Lower lobe of right lung (tissue), 2 donors: ENCODE measurements at places on chromosomes 1 and 21.

GRCh38 chr1:163290025-163290640, 31.6 kb upstream of the NUF2 start:
- no peak for DNase-seq

- no peak for DNase-seq
These were observed 7.0 kb downstream of the TCEA3 start for GRCh38 chr1:23417570-23417969.

- DNase-seq, result no peak
These were observed 8.8 kb upstream of the SRP9 start for GRCh38 chr1:225768662-225769426.

DNA sequence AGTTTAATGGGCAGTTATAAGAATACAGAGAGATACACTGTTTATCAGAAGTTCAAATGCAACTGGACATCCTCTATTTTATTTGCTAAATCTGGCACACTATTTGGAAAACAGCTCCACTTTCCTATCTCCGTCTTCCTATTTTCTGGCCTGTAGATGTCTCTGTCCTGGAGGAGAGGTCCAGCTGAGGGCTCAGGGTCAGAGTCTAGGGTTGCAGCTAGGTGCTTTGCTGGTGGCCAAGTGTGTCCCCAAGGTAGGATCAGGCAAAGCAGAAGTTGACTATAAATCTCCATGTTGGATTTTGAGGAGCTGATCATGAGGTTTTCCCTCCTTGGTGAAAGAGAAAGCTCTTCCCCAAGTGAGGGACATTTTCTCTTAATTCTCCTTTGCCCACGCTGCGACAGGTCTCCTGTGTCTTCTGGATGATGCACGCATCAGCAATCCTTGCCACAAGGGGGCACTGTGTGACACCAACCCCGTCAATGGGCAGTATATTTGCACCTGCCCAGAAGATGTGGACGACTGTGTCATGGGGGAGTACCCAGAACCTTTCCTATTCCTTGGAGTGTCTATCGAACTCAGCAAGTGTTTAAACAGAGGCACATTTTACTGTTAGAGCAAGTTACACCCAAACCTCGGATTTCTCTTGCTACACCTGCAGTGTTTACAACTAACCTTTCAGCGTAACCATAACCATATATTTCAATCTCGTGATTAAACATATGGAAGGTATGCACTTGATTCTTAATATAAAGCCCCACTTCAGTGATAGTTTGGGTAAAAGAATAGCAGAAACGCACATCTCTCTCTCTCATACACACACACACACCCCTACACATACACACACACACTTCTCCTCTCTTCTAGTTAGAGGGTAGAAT, 10.2 kb downstream of the ADAM30 start:
- DNase-seq, result peak; percentile 59

- DNase-seq, result no peak
These were observed 29.5 kb downstream of the TGFB2 start for GRCh38 chr1:218374401-218375353.

- no peak for DNase-seq
These were observed 67.1 kb downstream of the MAN1C1 start for GRCh38 chr1:25683731-25684130.

DNA sequence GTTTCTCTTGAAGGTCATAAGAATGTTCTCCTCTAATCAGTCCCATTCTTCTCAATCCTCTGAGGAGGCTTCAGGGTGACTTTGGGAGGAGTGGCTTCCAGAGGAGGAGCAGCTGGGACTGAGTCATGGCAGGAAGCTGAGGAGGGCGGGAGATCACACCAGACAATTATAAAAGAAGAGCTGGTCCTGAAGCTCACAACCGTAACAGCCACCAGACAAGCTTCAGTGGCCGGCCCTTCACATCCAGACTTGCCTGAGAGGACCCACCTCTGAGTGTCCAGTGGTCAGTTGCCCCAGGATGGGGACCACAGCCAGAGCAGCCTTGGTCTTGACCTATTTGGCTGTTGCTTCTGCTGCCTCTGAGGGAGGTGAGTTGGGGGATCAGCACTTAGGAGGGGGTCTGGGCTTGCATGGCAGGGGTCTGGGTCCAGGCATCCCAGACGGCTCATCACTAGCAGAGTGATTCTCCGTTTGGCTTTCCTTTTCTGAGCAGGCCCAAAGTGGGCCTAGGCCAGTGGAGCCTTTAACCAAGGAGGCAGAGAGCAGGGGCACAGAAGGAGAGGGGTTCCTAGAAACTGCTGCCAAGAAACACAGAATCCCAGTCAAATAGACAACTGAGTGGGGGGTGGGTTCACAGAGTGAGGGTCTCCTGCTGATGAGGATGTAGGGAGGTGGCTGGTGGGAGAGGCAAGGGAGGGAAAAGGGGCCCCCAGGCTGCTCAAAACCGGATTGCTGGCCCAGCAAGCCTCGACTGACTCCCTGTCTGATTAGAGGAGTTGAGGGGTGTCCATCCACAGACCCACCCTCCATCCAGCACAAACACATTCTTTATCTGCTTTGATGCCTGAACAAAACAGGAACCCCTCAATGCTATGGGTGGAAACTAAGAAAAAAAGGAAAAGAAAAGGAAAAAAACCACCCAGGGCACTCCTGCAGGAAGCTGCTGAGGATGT, at the start of gene ECM1:
Gene ECM1 (plus strand): TSS at position 198 of the 953 bp plus-strand sequence. CDS start 101 bp downstream, at position 299.
- DNase-seq, result peak; percentile 42
